Non-pigmented ciliary epithelial cell (primary cell): ENCODE measurements at places on chromosomes 2 and 18.

DNA sequence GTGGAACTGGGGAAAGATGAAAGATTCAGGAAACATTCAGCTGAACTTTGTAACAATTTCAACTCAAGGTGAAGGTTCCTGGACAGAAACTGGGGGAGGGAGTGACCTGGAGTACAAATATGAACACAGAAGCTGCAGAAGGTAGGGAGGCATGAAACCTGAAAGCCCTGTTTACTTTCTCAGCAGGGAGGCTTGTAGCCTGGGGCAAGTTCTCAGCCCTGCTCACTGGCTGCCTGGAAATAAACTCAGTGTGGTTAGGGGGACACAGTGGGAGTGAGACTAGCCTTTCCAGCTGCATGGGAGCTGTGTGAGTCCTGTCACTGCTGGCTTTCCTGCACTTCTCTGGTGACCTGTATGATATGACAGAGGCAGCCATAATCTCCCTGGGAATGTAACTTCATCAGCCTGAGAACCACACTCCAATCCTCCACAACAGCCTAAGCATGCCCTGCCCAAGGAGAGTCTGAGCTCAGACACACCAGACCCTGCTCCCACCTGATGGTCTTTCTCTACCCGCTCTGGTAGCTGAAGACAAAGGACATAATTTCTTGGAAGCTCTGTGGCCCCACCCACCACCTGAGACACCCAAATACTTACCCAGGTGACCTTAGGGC, 77.0 kb downstream of the ZSWIM2 start:
- DNase-seq = no peak

- DNase-seq = no peak
Observed at GRCh38 chr18:44227501-44227900, 453.2 kb upstream of the SETBP1 start.

DNA sequence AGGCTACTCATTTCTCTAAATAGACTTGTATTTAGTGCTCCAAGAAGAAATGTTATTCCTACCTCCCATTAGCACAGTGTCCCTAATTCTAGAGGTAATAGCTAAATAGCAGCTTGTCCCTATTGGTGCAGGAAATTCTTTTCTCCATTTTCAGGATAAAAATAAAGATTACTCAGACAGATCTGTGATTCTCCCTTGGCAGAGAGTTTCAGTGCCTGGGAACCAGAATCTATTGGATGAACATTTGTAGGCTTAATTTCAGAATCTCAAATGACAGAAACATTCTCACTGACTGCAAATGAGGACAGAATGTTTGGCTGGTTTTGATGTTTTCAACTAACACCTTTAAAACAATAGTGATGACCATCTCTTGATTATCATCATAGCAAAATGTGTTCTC, 33.3 kb upstream of the LGALSL start:
- DNase-seq = no peak

DNA sequence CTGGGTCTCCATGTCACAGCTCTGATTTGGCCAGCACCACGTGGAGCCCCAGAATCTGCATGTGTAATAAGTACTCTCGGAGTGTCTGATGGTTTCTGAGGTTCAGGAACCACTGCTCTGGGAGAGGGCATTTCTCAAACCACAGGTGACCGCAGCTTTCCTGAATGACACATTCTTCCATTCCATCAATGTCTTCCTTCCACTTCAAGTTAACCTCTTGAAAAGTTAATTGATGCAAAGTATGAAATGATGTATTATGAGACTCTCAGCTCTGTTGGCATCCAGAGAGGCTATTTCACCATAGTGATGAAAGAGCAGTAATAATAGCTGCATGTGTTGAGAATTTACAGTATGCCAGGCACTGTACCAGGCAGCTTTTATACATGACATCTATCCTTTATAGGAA, 61.3 kb upstream of the CRIM1 start:
- DNase-seq = no peak

GRCh38 chr2:196962325-196962724, 35.8 kb upstream of the PGAP1 start:
- no peak for DNase-seq

DNA sequence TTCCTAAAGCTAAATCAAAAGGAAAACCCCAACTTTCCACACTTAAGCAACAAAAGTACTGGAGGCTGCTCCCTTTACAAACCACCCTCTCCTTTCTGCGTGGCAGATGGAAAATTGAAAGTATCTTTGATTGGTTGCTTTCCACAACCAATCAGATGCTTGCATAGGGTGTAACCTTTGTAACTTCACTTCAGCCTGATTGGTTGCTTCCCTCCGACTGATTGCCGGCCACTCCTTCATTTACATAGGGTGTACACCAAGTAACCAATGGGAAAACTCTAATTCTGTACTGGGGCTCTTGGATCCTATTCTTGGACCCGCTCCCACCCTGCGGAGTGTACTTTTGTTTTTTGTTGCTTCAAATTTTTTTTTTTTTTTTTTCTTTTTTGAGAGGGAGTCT, 297.7 kb downstream of the NCKAP5 start:
- DNase-seq = no peak

- DNase-seq = no peak
Observed at GRCh38 chr2:66940080-66940479, 457.1 kb upstream of the ETAA1 start.

GRCh38 chr2:199602271-199602895, 144.6 kb upstream of the SATB2 start:
- DNase-seq = no peak

DNA sequence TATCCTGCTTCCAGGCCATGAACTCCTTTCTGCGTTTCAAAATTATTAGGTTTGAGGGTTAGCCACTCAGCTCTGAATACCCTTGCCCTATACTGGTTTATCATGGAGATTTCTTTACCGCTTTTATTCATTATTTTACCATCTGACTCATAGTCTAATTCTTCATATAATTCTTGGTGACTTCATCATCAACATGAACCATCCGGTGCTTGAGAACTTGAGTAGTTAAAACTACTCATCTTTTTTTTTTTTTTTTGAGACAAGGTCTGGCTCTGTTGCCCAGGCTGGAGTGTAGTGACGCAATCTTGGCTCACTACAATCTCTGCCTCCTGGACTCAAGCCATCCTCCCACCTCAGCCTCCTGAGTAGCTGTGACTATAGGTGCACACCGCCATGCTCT, 94.2 kb upstream of the LHCGR start:
- peak; percentile 35 for DNase-seq

DNA sequence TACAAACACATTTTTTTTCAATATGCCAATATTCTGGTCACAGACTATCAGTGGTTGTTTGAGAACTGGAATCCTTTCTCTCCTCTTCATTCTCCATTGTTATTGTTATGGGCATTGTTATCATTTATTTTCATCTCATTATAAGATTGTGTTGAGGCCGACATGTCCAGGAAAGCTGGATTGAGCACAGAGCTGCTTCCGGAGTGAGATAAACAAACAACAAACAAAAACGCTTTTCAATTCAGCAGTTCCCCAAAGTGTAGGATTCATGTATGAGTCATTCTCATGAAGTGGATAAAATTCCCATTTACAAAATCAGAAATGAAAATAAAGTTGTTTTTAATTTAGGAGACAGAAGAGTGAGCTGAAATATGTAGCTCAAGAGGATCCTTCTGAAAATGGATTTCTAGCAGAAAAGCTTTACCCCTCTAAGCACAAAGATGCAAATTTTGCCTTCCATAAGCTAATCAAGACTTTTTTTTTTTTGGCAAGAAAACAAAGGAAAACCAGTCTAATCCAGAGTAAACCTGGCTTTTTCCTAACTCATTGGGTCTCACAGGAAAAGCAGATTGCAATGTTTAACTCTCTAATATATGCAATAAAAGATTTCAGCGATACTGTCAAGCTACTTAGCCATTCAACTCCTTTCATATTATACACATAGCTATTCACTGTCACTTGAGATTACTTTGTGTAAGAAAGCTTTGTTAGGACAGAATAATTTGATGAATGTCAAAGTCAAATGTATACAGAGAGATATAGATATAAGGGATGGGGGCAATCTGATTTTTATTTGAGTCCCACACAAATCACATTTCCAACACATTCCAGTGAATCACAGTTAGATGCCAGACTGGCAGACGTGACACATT, 1441.7 kb upstream of the CELF4 start:
- DNase-seq = no peak

GRCh38 chr2:159185401-159186130, 100.9 kb downstream of the WDSUB1 start:
- peak; percentile 57 for DNase-seq

GRCh38 chr2:218713922-218714321, 3.3 kb downstream of the TTLL4 start:
- DNase-seq = no peak

DNA sequence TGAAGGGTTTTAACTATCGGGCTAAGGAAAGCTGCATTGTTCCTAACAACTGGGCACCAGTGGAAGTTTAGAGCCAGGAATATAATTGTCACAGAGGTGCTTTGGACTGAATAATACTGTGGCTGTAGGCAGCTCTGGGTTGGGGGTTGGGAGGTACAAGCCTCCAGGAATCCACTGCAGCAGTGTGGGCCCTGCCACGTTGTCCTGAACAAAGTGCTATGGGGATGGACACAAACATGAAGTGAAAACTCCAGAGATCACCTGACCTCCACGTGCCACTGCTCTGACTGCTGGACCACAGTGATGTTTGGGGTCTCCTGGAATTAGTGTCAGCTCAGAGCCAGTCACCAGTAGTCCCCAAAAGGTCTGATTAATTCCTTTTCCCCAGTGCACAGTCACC, 110.9 kb downstream of the BCL2 start:
- no peak for DNase-seq

- no peak for DNase-seq
Observed at GRCh38 chr2:26873286-26873983, 25.5 kb downstream of the DPYSL5 start.

- no peak for DNase-seq
Observed at GRCh38 chr2:68456198-68456597, 10.9 kb downstream of the FBXO48 start.

GRCh38 chr2:6073191-6074088, 381.3 kb downstream of the SOX11 start:
- no peak for DNase-seq

GRCh38 chr18:69874058-69874457, 73.6 kb downstream of the CD226 start:
- DNase-seq = no peak
